ENCODE measurements at places on chromosomes 1 and 21.

GRCh38 chr1:150621497-150622302 is 7.7 kb downstream of the ENSA start:
- peak; percentile 63 for DNase-seq

DNA sequence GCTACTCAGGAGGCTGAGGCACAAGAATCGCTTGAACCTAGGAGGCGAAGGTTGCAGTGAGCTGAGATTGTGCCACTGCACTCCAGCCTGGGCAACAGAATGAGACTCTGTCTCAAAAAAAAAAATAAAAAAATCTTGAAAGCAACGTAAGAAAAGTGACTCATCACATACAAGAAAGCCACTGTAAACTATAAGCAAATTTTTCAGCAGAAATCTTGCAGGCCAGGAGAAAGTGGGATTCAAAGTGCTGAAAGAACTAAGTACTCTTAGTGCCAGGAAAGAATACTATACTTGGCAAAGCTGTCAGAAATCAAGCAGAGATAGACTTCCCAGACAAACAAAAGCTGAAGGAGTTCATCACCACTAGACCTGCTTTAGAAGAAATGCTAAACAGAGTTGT is 4.4 kb upstream of the HMGN1 start:
- DNase-seq, result no peak

GRCh38 chr1:232643251-232643650 is 13.3 kb upstream of the SIPA1L2 start:
- no peak for DNase-seq

- no peak for DNase-seq
Measured at GRCh38 chr1:147807405-147807804, 47.0 kb upstream of the GJA5 start.

DNA sequence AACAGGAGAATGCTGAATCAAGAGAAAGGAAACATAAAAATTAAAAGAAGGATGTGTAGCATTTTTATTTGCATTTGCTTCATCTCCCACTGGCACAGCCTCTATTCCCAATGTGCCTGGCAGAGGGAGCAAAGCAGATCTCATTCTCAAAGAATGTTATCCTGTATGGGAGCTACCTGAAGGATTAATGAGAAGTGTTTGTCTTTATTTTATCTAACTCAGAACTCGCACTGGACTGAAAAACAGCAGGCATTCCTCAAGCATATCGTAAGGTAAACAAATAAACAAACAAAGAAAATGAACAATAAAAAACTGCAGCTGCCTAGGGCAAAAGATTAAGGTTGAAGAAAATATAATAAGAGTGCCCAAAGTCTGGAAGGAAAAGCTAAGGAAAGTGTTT is 12.7 kb upstream of the COL11A1 start:
- DNase-seq, result no peak

DNA sequence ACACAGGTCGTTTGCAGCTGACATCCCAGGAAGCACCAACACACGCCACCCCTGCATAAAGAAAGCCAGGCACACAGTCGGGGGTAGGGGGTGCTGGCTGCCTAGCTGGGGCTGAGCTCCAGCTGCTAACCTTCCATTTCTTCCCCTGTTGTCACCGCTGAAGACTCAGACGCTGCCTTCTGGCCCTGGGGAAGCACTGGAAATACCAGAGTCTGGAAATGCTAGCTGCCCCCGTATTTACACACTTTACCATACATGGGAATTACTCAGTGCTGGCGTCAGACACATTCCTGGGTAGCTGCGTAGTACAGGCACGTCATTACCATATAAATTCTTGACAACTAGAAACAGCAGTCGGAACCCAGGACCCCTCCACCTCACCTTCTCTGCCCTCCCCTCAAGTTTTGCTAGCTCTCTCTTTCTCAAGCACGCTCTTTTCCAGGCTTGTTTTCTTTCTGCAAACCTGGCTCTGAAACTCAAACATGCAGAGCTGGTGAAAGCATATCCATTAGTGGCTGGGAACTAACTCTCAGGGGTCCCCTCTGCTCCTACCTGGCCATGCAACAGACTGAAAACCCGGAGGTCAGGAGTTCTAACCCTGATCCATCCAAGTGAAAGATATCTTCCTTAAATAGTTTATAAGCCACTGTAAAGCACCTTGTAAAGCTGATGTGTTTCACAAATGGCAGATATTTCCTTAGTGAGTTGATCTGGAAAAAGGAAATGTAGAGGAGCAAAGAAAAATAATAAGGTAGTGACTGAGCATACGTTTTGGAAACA is 3.3 kb downstream of the CSRP1 start:
- DNase-seq, result no peak
